ENCODE measurements at places on chromosomes 1 and 21.

DNA sequence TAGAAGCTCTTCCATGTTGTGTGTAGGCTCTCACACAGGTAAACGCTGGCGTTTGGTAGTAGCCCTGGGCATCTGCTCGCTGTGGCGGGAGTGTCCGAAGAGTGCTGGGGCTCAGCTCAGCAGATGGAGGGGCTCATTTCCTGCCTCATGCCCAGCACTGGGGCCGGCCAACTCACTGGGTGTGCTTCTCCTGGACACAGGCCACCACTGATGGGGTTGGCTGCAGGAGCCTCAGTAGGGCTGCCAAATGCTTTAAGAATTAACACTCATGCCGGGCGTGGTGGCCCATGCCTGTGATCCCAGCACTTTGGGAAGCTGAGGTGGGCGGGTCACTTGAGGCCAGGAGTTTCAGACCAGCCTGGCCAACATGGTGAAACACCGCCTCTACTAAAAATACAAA lies 20.9 kb downstream of the UQCRHL start:
- DNase-seq: no peak

- no peak for DNase-seq
Measured at GRCh38 chr1:107976431-107976830, 11.5 kb upstream of the VAV3 start.

- no peak for DNase-seq
Measured at GRCh38 chr1:241823925-241824324, 24.1 kb upstream of the EXO1 start.

- no peak for DNase-seq
Measured at GRCh38 chr1:69401879-69402278, 165.8 kb upstream of the LRRC7 start.

DNA sequence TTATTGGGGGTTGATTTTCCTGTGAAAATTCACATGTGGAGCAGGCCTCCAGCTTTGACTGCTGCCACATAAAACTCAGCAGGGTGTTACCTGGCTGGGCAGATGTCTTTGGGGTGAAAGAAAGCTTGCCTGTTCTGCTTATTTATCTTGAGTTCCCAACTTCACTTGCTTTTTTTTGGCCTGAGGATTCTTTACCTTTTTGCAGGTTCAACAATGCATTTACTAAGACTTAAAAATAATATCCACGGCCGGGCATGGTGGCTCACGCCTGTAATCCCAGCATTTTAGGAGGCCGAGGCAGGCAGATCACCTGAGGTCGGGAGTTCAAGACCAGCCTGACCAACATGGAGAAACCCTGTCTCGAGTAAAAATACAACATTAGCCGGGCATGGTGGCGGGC lies 509.1 kb downstream of the KIF26B start:
- DNase-seq: no peak

GRCh38 chr1:99963041-99963795 lies 6.6 kb upstream of the SLC35A3 start:
- DNase-seq: no peak
